ENCODE measurements at places on chromosomes 13 and 19. TPM values are rescaled to one million over a fixed set of nuclear protein-coding genes. Genes with fewer than 3 reads are reported as not detected.

- no peak for DNase-seq
These were observed 60.9 kb downstream of the ACSBG2 start for GRCh38 chr19:6196361-6196760.

CYP4F22 gene
- not detected for total RNA-seq

- no peak for DNase-seq
These were observed 18.1 kb downstream of the TSKS start for GRCh38 chr19:49744946-49745381.

- DNase-seq: no peak
These were observed 422.3 kb downstream of the SPRY2 start for GRCh38 chr13:79918620-79919019.

EDNRB gene
- not detected for total RNA-seq

GRCh38 chr19:39969681-39970424 is 1.1 kb upstream of the PSMC4 start:
- DNase-seq: no peak

FRY gene
- total RNA-seq: 1.6 TPM

GRCh38 chr19:43624933-43625332 is 5.5 kb upstream of the ZNF428 start:
- peak; percentile 97 for DNase-seq

TEX101 gene
- total RNA-seq: not detected

DNA sequence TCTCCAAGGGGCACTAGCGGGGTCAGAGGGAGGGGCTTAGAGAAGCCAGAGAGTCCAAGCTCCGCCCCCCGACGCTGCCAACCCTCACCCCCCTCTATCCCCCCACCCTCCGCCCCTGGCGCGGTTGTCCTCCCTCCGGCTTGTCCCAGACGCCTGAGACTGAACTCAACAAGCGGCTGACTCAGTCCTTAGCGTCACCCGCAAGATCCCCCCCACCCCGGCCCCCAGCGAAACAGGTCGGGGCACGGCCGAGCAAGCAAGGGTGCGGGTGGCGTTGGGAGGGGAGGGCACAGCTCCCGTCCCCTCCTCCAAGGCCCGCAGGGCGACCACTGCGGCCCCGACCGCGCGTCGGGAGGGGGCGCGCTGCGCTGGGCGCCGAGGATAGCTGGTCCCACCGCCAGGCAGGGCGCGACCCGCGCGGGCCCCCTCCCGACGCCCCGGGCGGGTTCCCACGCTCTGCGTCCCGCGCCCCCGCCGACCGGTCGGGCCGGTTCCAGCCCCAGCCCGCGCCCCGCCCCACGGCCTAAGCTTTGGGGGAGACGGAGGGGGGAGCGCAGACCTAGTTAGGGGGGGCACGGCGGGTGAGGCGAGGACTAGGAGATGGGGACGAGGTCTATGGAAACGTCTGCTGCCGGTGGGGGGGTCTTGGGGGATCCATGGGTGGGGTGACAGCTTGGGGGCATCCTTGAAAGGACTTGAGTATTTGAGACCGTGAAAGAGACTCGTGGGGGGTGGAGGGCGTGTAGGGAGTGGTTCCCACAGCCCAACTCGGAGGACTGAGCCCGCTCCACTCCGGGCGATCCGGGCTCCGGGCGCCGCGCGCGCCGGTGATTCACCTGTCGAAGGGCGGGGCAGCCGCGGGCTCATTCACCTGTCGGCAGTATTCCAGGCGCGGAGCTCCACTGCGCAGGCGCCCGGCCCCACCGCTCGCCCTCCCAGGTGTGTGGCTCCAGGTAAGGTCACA is 5.1 kb downstream of the NOTCH3 start:
- no peak for DNase-seq

DNA sequence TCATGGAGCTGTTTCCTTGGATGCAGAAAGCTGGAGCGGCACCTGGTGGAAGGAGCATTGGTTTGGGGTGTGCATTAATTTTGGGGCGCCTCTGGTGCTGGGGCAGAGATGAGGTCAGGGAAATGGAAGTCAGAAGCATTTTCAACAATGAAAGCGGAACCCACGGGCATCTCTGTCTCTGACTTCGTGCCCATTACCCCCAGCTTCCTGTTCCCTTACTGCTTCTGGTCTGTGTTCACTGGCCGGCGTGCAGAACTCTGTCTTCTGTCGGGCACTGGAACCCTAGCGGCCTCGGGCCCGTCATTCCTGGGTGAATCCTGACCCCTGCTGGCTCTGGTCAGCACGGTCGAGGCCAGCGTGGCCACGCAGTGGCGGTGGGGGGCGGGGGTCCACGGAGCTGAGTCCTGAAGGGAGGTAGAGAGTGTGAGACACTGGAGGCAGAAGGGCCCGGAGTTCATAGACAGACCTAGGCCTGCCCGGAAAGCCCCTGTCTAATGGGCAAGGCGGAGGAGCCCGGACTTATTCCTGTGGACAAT is 7.9 kb upstream of the LINGO3 start:
- DNase-seq: peak; percentile 66
